ENCODE measurements at places on chromosomes 3 and 15.
A peak's percentile ranks its signal among the peaks of the same experiment; 100 is the strongest.

- no peak for DNase-seq
These were observed 3.5 kb downstream of the SLITRK3 start for GRCh38 chr3:165192610-165193192.

GRCh38 chr3:172153335-172153861, 114.0 kb downstream of the FNDC3B start:
- peak; percentile 90 for DNase-seq

DNA sequence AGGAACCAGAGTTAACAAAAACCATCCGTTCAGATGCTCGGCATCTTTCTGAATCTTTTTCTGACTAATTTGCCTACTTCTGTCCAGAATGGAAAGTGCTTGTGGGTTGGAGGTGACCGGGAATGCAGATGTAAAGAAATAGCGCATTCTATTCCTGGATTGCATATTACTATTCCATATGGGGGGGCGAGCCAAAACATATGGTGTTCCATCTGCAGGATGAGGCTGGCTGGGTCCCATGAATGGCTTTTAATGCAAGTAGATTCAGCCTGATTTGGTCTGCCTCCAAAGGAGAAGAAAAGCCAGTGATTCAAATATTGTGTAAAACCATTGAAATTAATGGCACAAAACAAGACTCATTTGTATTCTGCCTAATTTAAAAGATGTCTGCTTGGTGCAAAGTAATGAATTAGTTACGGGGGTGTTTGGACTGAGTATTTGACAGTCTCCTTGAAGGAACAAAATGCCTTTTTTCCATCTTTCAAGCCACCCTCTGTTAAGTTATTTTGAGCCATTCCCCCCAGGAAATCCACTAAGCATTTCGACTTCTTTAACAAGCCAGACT, 99.0 kb downstream of the ST8SIA2 start:
- no peak for DNase-seq

- DNase-seq = no peak
These were observed 803.7 kb downstream of the MCTP2 start for GRCh38 chr15:95035106-95035505.

DNA sequence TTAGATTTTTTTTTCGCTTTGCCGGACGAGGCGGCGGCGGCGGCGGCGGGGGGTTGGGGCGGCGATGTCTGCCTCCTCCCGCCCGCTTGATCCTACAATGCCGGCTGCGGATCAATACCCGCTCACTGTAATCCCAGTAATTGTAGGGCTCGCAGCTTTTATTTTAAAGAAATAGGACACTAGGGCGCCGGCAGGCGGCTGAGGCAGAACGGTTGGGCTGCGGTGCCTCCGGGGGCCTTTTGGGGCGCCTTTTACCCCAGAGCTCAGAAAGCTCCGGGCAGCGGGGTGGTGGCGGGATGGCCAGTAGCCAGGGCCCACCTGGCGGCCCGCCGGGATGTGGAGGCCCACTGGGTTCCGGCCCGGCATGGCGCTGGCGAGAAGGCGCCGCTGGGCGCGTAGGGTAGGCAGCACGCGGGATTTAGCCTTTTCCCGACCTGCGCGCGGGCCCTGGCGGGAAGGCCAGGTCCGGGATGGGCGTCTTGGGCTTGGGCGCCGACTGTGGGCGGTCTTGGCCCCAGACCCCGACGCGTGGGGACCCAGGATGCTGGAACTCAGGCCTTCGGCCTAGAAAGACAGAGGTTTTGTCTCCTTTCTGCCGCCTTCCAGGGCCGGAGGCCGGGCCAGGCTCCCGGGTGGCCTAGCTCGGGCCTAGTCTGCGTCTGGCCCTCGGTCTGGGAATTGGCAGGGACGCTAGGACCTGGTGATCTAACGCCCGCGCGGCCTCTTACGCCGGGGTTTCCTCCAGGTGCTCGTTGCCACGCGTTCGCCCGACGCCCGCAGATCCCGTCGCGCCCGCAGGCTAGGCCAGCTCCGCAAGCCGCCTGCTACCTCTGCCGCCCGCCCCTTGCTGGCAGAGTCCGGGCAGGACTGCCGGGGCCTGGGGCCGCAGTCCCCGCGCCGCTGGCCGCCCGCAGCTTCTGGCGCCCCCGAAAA, 15.5 kb upstream of the ONECUT1 start:
- DNase-seq = no peak

- no peak for DNase-seq
These were observed 44.3 kb upstream of the GCNT3 start for GRCh38 chr15:59567324-59567723.

DNA sequence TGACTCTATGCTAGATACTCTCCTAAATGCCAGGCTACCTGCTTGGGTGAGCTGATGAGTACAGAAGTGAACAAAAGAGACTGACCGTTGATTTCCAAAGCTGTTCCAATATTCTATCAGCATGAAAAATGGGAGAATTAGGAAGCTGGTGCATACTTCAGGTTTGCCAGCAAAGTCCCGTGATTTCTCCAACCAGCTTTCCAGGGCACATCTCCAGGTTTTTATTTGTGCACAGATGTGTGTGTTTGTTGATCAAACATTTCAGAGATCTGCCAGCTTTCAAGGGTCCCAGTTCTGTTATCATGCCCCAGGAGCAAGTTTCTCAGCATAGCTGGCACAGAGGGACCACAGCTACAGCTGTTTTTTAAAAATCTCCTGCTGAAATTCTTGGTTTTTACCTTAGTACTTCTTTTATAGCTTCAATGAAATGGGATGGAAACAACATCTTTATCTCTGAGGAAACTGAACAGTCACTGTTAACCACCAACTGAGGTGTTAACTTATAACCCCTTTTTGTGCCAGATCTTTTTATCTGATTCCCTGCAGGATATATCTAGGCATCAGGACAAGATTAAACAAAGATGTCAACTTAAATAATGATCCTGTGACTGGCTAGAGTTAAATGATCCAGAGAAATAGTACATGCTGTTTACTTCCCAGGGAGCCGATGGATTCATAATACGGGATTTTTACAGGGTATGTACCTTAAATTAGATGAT, 380.8 kb downstream of the GRM7 start:
- DNase-seq = no peak
